ENCODE measurements at places on chromosomes 6 and 20.

DNA sequence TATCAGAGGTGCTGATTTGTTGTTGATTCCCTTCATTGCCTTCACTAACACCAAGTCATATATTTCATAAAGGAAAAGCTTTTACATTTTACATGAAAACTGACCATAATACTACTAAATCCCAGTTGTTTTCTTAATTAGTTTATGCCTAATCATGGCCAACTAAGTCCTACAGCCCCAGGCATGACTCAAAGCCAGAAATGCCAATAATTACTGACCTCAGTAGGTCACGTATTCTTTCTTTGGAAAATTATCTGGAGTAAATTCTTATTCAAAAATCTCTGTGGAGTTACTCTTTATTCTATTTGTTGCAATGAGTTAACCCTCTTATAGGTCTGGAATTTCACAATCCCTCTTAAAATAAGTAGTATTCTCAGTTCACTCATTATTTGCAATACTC is 13.5 kb upstream of the MYB start:
- H3K27me3 ChIP-seq = no peaks in the 10 kb centered on the region
- DNase-seq = no peak
- no peaks in the 10 kb centered on the region for H3K36me3 ChIP-seq
- H3K4me1 ChIP-seq = peaks cover 25% of the 10 kb centered on the region
- no peak overlapping the region for H3K27ac ChIP-seq
- no peak overlapping the region for H3K4me3 ChIP-seq

- H3K4me1 ChIP-seq = peaks cover 6% of the 10 kb centered on the region
- H3K4me3 ChIP-seq = no peak overlapping the region
- H3K36me3 ChIP-seq = peaks cover 41% of the 10 kb centered on the region
- no peak for DNase-seq
- H3K27me3 ChIP-seq = no peaks in the 10 kb centered on the region
These were observed 20.5 kb downstream of the UBE2V1 start for GRCh38 chr20:50092436-50092835.

GRCh38 chr20:6040958-6041807 is 12.7 kb downstream of the LRRN4 start:
- no peak overlapping the region for H3K4me3 ChIP-seq
- DNase-seq = no peak
- no peaks in the 10 kb centered on the region for H3K27me3 ChIP-seq

GRCh38 chr6:129696028-129696418 is 14.0 kb downstream of the ARHGAP18 start:
- no peaks in the 10 kb centered on the region for H3K27me3 ChIP-seq
- H3K4me3 ChIP-seq = peak overlapping the region; percentile 25
- H3K4me1 ChIP-seq = peaks cover 46% of the 10 kb centered on the region
- peak overlapping the region; percentile 58 for H3K27ac ChIP-seq

Measured in activated CD4-positive, alpha-beta T cell treated with anti-CD3 and anti-CD28 coated beads, Interleukin-2, amount 10 ng/mL, durations not matched to agents 7 days and 5 days (primary cell).